ENCODE measurements at places on chromosomes 2 and 18. TPM values are rescaled to one million over a fixed set of nuclear protein-coding genes. Genes with fewer than 3 reads are reported as not detected.

Gene CTIF
- total RNA-seq: 137 TPM

- peaks cover 4% of the 10 kb centered on the region for H3K27me3 ChIP-seq
- no peak overlapping the region for H3K27ac ChIP-seq
- no peaks in the 10 kb centered on the region for H3K36me3 ChIP-seq
- peaks cover 31% of the 10 kb centered on the region for H3K4me1 ChIP-seq
- peak overlapping the region; percentile 2 for H3K4me3 ChIP-seq
Measured at GRCh38 chr2:239337122-239337876, 63.5 kb downstream of the HDAC4 start.

DNA sequence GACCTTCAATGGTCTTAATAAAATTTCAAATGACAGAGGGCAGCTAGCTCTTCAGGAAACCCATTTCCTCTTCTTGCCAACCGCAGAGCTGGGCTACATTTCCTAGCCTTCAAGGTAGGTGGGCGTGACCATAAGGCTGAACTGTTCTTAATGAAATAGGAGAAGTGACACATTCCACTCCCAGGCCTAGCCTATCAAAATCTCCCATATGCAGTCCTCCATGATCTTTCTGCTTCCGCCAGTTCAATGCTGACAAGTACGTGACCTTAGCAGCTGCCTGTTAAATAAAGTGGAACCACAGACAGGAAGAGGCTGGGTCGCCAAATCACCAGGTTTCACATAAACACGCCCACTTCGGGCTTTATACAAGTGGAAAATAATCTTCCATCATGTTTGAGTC is 13.2 kb downstream of the SERPINE2 start:
- DNase-seq: no peak
- no peak overlapping the region for H3K27ac ChIP-seq
- H3K4me3 ChIP-seq: no peak overlapping the region
- H3K27me3 ChIP-seq: peaks cover 3% of the 10 kb centered on the region

DNA sequence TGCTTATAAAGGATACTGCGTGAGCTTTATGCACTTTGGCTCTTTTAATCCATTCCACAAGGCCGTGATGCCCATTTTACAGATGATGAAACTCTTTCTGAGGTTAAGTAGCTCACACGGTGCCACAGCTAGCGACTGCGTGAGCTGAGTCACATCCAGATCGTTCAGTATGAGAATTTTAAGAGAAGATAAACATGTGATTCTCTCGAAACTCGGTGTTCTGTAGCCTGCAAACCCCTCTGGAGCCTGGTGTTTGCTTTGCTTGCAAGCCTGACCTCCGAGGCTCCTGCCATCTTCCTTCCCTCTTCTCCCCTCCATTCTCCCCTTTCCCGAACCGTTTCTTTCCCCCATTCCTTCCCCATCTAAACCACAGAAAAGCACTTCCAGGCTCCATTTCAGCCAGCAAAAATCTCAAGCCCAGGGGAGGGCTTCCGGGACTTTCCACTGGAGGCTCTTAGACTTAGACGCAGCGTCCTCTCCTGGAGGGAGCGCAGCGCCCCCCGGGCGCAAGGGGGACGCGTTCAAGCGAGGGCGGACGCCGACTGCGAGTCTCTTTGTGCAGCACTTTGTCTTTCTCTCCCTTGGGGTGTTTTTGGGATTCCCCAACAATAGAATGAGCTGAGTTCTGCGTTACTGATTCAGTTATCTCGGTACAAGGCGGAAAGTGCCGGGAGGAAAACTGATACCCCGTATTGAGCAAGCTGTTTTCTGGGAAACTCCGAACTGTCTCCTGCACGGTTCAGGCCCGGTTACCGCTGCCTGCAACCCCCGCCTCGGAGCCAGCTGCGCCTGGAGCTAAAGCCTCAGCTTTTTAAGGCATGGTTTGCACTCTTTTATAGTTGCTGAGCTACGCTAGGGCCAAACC is 38.0 kb downstream of the CYP1B1 start:
- no peak overlapping the region for H3K27ac ChIP-seq
- DNase-seq: peak; percentile 49
- H3K4me3 ChIP-seq: peak overlapping the region; percentile 36
- no peaks in the 10 kb centered on the region for H3K36me3 ChIP-seq
- no peaks in the 10 kb centered on the region for H3K27me3 ChIP-seq

GRCh38 chr2:217054791-217055190 is 194.9 kb upstream of the TNP1 start:
- H3K4me1 ChIP-seq: peaks cover 8% of the 10 kb centered on the region
- peaks cover 2% of the 10 kb centered on the region for H3K27me3 ChIP-seq
- DNase-seq: no peak
- no peak overlapping the region for H3K4me3 ChIP-seq
- H3K27ac ChIP-seq: no peak overlapping the region
- no peaks in the 10 kb centered on the region for H3K36me3 ChIP-seq

GRCh38 chr2:164069540-164069939 is 333.7 kb upstream of the FIGN start:
- H3K4me3 ChIP-seq: no peak overlapping the region
- no peak overlapping the region for H3K27ac ChIP-seq
- H3K27me3 ChIP-seq: peaks cover 1% of the 10 kb centered on the region
- H3K36me3 ChIP-seq: no peaks in the 10 kb centered on the region
- H3K4me1 ChIP-seq: peaks cover 13% of the 10 kb centered on the region

- no peaks in the 10 kb centered on the region for H3K27me3 ChIP-seq
- no peak overlapping the region for H3K27ac ChIP-seq
- no peak overlapping the region for H3K4me3 ChIP-seq
- peaks cover 22% of the 10 kb centered on the region for H3K4me1 ChIP-seq
- DNase-seq: no peak
- no peaks in the 10 kb centered on the region for H3K36me3 ChIP-seq
Measured at GRCh38 chr2:44713170-44713569, 228.3 kb upstream of the SIX3 start.

DNA sequence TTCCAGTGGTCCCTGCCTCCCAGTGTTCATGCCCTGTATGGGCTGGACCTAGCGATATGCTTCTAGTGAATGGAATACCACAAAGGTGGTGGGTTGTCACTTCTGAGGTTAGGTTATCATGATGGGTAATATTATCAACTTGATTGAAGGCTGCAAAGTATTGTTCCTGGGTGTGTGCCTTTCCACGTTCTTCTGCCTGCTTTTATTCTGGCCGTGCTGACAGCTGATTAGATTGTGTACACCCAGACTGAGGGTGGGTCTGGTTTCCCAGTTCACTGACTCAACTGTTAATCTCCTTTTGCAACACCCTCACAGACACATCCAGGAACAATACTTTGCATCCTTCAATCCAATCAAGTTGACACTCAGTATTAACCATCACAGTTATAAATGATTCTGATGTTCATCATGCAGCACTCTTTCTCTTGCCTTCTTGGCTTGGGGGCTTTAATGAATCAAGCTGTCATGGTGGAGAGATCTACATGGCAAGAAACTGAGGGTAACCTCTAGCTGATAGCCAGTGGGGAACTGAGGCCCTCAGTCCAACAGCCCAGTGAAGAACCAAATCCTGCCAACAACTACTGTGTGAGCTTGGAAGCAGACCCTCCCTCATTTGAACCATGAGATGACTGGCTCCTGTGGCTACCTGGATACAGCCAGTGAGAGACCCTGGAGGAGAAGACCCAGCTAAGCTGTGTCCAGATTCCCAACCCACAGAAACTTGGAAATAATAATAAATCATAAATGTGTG is 63.0 kb upstream of the CELF4 start:
- H3K27me3 ChIP-seq: peaks cover 1% of the 10 kb centered on the region
- H3K36me3 ChIP-seq: no peaks in the 10 kb centered on the region
- no peak overlapping the region for H3K27ac ChIP-seq
- DNase-seq: no peak
- H3K4me3 ChIP-seq: no peak overlapping the region
- no peaks in the 10 kb centered on the region for H3K4me1 ChIP-seq

Gene SLC30A3
- total RNA-seq: 1.3 TPM

DNA sequence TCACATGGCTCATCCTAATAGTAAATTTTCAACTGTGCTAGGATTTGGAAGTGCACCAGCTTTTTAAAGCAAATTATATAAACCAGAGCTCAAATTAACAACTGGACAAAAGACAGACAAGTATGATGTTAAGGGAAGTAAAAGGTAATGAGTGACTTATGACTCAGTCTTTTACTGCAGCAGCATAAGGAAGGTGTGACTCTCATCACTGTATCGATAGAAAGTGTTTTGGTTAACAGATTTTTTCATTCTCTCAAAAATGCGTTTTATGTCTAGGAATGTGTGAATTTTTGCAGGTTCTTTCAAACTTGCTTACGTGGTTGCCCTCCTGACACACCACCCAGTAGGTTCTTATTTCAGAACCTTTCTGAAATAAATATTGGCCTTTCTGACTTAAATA is 244.2 kb upstream of the BOD1L2 start:
- H3K27ac ChIP-seq: no peak overlapping the region
- H3K27me3 ChIP-seq: peaks cover 2% of the 10 kb centered on the region
- no peaks in the 10 kb centered on the region for H3K36me3 ChIP-seq
- H3K4me3 ChIP-seq: no peak overlapping the region
- peaks cover 8% of the 10 kb centered on the region for H3K4me1 ChIP-seq
